Thyroid gland (tissue), 4 donors: ENCODE measurements at places on chromosomes 5 and 9. TPM values are rescaled to one million over a fixed set of nuclear protein-coding genes. Genes with fewer than 3 reads are reported as not detected.

DNA sequence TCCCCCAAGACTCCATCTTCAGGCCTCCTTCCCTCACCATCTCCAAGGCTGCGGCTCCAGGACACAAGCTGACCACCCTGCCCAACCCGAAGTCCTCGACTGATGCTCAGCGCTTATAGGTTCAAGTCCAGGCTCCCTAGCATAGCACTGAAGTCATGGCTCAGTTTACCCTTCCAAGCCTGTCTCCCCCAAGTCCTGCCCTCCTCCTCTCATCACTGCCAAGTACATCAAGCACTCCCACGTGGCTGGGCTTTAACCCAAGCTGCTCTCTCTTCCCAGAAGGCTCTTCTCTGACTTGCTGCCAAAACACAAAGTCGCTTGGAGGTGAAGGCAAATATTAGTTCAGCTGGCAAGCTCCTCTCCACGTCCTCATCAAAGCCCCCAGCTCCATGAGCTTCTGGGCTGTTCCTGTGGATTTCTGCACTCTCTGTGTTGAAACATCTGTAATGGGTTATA, 22.1 kb upstream of the MARCHF6 start:
- peak; percentile 81 for DNase-seq

DNA sequence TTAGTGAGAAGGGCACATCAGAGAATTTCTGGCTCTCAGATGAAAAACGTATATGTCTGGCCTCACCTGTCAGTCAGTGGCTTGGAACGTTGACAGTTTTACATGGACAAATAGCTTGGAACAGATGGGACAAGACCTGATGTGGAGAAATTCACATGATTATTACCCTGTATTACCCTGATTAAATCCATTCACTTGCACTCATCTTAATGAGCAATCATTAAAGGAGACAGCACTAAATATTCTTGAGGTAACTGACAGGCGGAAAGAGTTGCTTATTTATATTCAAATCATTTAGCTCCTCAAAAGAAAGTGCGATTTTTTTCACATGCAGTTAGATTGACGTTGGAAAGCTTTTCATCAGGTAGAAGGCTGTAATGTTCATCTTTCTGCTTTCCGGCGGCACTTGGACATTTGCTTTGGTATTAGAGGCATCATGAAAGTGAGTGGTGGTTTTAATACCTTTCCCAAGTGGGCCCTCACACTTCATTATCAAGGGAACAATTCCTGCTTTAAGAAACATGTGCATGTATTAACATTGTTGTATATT, 11.7 kb upstream of the TAS2R1 start:
- no peak for DNase-seq

DNA sequence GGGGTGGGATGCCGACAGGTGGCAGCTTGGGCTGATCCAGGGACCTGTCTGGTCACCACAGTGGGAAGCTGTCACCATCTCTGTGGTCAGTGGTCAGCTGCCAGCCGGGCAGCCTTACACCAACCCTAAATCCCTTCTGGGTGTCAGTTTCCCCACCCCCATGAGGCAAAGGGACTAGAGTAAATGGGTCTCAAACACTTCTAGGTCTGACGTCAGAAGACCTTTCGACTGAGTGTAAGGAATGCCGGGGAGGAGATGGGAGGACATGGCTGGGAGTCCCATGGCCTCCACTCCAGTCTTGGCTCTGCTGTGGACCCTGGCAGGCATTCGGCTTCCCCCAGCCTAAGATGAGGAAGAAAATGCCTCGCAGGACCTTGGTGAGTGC, 40.3 kb upstream of the SLC25A51 start:
- no peak for DNase-seq

The C1QTNF2 gene
- total RNA-seq: not detected

The DRD1 gene
- not detected for total RNA-seq

The COL27A1 gene
- 6.7 TPM for total RNA-seq
